ENCODE measurements at places on chromosomes 4 and X.

DNA sequence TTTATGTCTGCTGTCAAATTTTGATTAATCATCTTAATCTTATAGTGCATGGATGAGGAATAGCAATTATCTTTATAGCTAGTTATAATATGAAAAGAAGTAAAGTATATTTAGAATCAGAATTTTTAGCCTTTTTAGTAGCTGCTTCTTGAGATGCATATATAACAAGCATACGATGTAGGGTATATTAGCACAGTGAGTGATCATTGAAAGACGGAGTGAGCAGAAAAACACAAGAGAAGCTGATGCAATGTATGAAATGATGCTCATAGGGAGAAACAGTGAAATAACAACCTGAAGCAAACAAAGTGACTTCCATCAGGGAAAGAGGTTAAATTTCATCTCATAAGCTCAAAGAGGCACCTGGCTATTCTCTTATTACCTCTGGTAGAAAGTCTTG lies 77.0 kb downstream of the GLRA3 start:
- DNase-seq: no peak

GRCh38 chr4:70908993-70909556 lies 6.9 kb downstream of the MOB1B start:
- DNase-seq: no peak

GRCh38 chr4:75229806-75230570 lies 284.2 kb downstream of the RCHY1 start:
- no peak for DNase-seq

DNA sequence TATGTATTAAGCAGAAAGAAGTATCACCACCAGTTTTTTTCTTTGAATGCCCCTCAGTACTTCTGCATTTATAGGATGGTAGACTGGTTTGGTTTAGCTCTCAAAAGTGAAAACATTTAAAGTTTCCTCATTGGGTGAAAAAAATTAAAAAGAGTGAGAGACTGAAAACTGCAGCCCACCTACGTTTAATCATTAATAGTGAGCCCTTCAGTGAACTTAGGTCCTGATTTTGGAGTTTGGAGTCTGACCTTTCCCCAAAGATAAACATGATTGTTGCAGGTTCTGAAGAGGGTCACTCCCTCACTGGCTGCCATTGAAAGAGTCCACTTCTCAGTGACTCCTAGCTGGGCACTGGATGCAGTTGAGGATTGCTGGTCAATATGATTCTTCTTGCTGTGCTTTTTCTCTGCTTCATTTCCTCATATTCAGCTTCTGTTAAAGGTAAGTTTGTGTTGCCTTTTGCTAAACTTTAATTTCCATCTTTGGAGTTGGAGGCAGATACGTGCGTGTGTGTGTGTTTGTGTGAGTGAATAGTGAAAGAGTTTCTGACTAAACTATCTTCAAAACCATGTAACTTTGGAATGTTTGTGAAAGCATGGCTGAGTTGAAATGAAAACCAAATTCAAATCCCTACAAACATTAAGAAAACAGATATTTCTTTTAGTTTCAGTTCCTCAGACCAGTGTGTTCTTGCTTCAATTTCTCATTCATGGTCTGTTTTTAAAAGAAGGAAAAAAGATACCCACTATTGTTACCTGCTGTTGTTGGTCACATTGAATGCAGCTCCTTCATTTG lies at the start of gene MTTP:
Gene MTTP, plus strand, starts transcription at position 295 of the 795 bp plus-strand sequence. Its CDS starts 86 bp downstream, at position 381.
- no peak for DNase-seq

DNA sequence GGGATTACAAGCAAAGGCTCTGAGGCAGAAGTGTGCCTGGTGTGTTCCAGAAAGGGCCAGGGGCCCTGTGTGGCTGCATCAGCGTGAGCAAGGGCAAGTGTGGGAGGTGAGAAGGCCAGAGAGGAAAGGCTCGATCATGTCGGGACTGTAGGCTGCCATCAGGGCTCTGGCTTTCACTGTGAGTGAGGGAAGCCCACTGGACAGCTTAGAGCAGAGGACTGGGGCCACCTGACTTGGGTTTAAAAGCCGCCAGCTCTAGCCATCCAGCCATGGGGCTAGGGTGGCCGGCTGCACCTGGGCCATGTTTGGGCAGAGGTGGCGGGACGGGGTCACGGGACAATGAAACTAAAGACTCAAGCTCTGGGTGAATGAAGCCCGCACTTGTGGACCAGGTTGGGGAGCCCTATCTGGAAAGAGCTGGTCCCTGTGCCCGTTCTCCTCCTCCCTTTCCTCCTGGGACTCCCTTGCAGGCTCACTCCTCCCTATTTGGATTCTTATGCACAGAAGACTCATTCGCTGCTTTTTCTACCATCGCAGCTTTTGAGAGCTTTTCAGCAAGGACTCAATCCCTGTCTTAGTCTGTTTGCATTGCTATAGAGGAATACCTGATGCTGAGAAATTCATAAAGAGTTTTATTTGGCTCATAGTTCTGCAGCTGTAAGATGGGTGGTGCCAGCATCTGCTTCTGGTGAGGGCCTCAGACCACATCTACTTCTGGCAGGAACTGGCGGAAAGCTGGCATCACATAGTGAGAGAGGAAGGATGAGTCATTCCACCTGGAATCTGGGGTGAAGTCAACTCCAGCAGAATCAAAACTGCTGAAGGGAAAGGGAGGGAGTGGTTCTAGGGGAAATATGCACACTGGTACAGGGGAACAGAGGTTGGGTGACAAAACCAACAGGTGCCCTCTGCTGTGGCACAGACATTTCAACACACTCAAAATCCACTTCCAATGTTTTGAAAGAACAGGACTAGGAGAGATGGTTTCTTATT lies 15.3 kb downstream of the CTAG1B start:
- no peak for DNase-seq

- DNase-seq: no peak
Observed at GRCh38 chr4:53322696-53323095, 43.2 kb downstream of the SCFD2 start.

DNA sequence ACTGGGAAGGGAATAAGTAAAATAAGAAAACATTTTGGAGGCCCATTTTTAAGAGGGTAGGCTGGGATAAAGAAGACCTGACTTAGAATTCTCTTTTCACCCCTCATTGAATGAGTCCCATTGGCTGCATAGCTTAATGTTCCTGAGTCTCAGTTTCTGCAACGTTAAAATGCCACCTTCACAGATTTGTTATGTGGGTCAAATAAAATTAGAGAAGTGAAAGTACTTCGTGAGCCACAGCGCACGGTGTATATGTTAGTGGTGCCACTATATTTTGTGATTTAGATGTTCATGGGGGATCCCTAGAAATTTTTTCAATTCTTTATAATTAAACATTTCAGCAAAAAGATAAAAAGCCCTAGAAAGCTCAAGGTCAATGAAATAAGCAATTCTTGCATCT lies 109.2 kb upstream of the HS3ST1 start:
- no peak for DNase-seq

GRCh38 chrX:51891821-51892551 lies 1.4 kb upstream of the MAGED1 start:
- DNase-seq: no peak

GRCh38 chr4:150140774-150141400 lies 62.6 kb downstream of the DCLK2 start:
- no peak for DNase-seq

GRCh38 chr4:74045247-74045646 lies 6.8 kb upstream of the CXCL3 start:
- DNase-seq: no peak

- no peak for DNase-seq
Observed at GRCh38 chrX:122567911-122568310, 616.2 kb upstream of the GRIA3 start.

DNA sequence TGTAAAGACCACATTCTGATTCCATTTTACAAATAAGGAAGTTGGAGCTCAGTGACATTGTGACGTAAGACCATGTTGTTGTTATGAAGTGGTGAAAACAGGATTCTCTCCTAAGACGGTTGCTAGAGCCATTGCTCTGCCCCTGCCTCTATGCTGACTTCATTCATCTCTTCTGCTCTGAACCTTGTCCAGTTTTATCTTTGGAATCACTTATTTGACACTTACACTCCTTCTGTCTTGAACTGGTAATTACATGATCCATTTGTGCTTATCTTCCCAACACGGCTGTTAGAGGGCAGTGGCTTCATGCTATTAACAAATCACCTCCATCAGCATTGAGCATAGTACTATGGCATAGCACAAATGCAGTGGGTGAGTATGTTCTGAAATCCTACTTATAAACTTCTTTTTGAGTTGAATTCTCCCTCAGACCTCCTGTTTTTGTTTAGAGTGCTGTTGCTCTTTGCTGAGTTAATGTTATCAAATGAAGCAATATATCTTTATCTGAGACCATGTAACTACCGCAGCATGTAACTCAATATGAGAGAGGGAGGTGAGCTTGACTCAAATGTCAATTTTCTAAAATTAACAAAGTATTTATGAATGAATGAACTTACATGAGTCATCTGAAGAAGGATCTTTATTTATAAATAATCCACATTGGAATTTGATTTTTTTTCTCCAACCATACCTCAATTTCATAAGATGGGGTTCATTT lies 177.8 kb downstream of the RASL11B start:
- DNase-seq: no peak

- no peak for DNase-seq
Observed at GRCh38 chr4:22496165-22496813, 19.6 kb downstream of the ADGRA3 start.

GRCh38 chr4:4986841-4987240 lies 32.4 kb downstream of the CYTL1 start:
- DNase-seq: no peak

DNA sequence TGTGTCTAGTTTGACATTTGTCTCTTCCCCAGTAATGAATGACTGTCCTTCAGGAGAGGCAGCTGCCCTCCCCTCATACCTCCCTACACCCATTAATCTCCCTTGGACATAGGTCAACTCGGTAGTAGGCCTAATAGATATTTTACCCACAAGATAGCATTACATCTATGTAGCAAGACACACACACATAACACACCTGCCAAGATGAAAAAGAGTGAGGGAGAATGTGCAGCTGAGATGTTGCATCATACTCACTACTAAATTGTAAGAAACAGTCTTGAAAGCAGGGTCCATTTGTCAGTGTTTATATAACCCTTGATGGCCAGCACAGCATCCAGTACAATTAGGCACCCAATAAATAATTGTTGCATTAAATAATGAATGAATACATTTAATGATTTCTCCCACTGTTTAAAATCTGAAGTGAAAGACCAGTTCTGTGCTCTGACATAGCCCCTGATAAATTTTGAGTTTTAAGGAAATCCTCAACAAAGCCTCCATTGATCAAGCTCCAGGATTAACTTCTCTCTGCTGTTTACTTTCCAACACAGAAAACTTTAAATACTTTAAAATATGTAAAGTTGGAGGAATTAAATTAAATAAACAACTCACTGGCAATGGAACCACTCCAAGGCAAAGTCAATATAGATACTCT lies 440.8 kb upstream of the RASGEF1B start:
- no peak for DNase-seq

- DNase-seq: no peak
Observed at GRCh38 chrX:108304210-108304609, 134.0 kb downstream of the COL4A6 start.

GRCh38 chr4:22962295-22962694 lies 269.6 kb downstream of the GBA3 start:
- no peak for DNase-seq
